ENCODE measurements at places on chromosomes 7 and 10.

GRCh38 chr7:111931016-111931517 lies 275.1 kb downstream of the DOCK4 start:
- DNase-seq: peak; percentile 73

DNA sequence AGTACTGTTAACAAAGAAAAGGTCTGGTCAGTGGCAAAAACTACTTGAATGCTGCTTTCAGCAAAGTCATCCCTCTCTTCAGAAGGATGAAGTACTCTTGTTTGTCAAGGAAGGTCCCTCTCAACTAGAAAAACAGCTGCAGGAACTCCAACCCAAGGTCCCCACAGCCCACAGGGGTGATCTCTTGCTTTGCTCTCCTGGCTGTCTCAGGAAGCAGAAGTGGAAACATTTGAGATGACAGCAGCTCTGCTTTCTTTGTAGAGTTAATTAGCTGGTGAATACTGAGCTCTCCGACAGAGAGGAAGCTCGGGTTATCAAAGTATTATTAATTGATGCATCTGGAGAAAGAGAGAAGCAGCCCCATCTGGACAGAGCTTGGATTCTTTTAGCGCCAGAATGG lies 25.4 kb upstream of the LRGUK start:
- no peak for DNase-seq

GRCh38 chr7:125927556-125927955 lies 997.9 kb upstream of the POT1 start:
- DNase-seq: no peak

GRCh38 chr7:94658826-94659225 lies 2.9 kb upstream of the SGCE start:
- no peak for DNase-seq

- peak; percentile 26 for DNase-seq
Observed at GRCh38 chr7:132998763-132999162, 83.1 kb downstream of the CHCHD3 start.

GRCh38 chr10:78178940-78179339 lies 145.3 kb downstream of the RPS24 start:
- DNase-seq: peak; percentile 27

GRCh38 chr10:63382066-63382465 lies 83.7 kb downstream of the JMJD1C start:
- no peak for DNase-seq

GRCh38 chr7:21767300-21767900 lies 178.3 kb downstream of the CDCA7L start:
- DNase-seq: peak; percentile 85

DNA sequence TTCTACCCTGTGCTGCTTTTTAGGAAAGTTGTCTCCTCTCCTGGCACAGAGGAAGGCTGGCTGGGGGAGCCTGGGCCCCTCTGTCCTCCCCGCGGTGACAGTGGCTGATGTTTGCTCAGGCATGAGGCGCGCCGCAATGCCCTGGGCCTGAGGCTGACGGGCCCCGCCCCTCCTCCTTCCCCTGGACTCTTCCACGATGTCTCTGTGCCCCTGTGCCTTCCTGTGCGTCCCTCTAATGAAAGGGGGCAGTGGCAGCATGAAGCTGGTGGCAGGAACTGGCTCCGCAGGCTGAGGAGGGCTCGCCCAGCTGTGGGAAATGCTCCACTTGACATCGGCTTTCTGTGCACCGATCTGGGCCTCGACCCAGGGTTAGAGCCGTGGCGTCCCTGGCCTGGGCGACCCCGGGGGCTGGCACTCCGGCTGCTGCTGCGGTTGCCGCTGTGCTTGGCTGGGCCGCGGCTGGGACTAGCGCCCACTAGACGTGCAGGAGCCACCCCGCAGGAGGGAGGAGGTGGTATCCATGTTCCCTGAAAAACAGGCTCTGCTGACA lies 67.9 kb downstream of the ZNF680 start:
- no peak for DNase-seq

DNA sequence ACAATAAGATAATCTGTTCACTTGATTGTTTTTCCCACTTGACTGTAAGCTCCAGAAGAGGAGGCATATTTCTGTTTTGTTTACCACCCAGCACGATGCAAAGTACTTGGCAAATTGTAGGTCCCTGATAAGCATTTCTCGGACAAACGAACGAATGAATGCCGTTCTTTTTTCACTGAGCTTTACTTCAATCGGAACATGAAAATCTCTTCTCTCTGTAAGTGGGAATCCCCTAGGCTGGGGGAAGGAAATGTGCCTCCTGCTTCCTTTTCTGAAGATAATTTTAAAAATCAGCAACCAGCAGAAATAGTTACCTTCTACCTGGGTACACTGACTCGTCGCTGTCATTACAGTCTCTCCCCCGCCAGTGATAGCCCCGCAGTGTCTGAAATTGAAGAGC lies 102.9 kb downstream of the AOAH start:
- DNase-seq: no peak

DNA sequence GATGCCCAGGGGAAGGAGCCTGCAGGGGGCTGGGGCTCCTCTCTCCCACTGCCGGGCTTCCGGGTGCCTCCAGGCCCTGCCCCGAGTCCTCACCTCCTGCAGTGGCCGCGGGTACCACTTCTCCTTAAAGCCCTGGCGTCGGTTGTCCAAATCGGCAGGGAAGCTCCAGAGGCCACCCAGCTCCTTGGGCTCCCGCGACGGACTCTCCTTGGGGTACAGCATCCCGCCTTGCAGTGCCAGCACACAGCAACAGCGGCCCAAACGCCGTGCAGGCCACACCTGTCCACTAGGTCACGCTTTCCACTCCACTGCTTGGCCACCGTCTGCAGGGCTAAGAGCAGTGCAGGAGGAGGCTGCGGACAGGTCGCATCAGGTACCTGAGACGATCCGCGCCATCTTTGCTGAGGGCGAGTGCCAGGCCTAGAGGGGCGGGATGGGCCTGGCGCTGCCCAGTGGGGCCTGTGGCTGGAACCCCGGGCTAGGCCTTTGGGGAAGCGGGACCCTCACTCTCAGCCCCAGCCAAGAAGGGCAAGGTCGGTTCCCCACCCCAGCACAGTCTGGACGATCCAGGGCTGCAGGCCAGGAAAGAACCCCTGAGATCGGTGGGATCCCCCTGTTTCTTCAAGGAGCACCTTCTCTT lies 47.7 kb upstream of the ZNF479 start:
- DNase-seq: no peak

- peak; percentile 88 for DNase-seq
Observed at GRCh38 chr10:15106352-15107013, 9.3 kb downstream of the RPP38 start.

DNA sequence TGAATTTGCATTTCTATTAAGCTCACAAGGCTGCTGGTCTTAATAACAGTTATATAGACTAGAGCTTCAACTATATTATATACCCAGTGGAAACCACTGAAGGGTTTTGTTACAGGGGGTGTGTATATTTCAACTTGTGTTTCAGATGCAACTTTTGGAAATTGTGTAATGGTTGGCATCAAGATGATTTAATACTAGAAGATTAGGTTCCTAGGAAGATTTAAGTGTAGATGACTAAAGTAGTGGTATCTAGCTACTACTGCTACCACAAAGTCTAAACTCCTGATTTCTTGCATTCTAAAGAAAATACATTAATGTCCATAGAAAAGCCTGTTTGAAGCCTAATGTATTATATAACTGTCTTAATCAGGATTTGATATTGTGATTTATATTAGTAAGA lies 30.2 kb downstream of the AHR start:
- DNase-seq: no peak

- DNase-seq: no peak
Observed at GRCh38 chr7:378551-379455, 88.8 kb downstream of the FOXL3 start.

- no peak for DNase-seq
Observed at GRCh38 chr7:26085771-26086170, 66.2 kb upstream of the NFE2L3 start.

DNA sequence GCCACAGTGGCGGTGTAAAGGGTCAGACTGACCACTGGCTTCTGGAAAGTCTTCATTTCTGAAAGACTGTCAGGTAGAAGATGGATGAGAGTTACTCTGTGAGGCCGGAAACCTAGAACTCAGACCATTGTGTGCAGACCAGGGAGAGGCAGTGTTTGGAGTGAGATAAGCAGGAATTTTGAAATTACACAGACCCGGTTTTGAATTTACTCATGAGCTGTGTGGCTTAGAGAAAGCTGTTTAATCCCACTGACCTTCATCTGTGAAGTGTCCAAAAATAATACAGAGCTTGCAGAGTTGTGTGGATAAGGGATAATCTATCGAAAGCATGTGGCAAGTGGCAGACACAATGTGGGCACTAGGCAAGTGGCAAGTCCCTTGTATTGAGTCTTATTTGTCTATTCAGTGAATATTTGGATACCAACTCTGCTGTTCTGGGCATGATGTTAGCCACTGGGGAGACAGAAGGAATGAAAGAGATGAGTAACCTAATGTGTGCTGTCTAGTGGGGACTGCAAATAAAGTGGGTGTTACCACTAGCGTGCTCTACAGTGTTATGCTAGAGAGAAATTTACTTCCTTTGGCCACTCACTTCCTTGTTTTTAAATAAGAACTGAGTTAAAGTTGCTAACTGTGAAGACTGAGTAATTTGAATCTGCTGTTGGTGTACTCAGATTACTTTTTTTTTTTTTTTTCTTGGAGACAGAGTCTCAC lies 69.4 kb downstream of the KIAA1217 start:
- no peak for DNase-seq

- DNase-seq: peak; percentile 44
Observed at GRCh38 chr10:36345807-36346206, 703.7 kb upstream of the FZD8 start.

DNA sequence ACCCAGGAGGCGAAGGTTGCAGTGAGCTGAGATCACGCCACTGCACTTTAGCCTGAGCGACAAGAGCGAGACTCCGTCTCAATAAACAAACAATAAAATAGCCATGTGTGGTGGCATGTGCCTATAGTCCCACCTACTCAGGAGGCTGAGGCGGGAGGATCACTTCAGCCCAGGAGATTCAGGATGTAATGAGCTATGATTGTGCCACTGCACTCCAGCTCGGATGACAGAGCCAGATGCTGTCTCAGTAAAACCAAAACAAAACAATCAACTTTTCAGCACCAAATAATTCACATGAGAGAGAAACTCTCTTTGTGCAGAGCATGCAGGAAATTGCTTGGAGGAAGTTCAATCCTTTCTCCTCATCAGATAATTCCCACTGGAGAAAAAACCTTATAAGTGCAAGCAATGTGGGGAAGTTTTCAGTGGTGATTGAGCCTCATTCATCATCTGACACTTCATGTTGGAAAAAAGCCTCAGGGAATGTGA lies 13.4 kb upstream of the FIS1 start:
- no peak for DNase-seq

- no peak for DNase-seq
Observed at GRCh38 chr10:35639021-35639727, 2.9 kb downstream of the FZD8 start.

- peak; percentile 59 for DNase-seq
Observed at GRCh38 chr7:148941598-148942275, 57.6 kb upstream of the EZH2 start.

- peak; percentile 15 for DNase-seq
Observed at GRCh38 chr7:120337308-120337907, 64.4 kb downstream of the KCND2 start.

GRCh38 chr7:158680754-158681153 lies 23.9 kb downstream of the NCAPG2 start:
- no peak for DNase-seq

GRCh38 chr10:69088801-69089501 lies 1.0 kb downstream of the SRGN start:
- peak; percentile 80 for DNase-seq

GRCh38 chr7:124366118-124366517 lies 333.3 kb upstream of the TMEM229A start:
- no peak for DNase-seq

DNA sequence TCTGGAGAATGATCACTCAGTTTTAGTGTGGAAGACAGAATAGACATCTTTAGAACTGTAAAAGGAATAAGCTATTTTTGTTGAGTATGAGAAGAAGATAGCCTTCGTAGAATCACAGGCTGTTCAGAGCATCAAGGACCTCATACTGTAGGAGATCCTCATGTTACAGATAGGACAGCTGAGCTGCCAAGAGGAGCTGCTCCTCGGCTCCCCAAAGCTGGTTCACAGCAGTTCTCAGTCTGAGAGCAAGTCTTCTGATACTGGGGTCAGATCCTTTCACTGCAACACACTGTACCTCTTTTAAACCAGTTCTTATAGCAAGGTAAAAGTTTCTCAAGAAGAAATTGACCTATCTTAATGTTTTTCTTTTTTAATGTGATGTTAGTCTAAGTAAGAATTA lies 17.1 kb downstream of the CCNY start:
- DNase-seq: no peak

DNA sequence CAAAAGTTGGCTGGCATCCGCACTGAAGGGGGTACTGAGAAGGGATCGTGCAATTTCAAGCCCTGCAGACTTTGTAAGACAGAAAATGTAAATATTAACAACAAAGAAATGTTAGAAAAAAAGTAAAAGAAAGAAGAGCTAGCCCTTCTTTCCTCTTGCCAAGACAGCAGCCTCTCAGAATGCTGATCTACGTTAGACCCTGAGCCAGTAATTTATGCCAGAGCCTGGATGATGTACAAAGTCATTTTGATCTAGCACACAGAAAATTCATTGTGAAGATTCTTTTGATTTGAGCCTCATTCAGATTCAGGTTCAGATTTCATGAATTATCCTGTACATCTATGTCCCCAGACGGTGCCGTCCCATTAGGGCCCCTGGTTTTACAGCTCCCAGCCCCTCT lies 105.2 kb downstream of the PRKCQ start:
- DNase-seq: no peak

DNA sequence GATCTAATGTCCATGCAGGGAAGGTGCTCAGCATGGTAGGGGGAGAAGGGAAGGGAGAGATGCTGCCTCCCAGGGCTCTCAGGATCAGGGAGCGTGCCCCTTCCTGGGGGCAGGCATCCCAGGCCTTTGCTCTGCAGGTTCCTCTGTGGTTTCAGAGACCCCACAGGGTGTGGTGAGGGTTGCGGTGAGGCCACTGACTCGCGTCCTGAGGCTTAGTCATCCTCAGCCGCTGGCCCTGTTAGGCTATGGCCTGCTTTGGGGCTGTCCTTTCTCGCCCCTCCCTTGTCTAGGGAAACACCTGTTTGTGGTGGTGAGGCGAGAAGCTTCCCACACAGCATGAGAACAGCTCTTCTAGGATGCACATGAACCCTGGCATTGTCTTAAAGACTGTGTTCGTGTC lies 558.3 kb upstream of the FOXK1 start:
- no peak for DNase-seq

DNA sequence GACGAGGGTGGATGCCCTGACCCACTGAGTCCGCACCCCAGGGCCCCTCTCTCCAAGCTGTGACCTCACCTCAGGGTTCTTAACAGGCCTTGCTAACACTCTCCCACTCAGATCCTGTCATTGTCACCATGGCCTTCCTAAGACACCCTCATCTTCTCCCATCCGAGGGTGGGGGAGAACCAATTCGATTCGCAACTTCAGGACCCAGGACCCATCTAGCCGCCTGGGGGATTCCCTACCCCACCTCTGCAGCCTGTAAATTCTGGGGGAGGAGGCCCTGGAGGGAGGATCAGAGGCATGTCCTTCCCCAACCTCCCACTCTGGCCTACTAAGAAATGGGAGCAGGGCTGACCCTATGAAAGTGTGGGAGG lies 17.4 kb downstream of the TRIM8 start:
- no peak for DNase-seq

GRCh38 chr7:120052884-120053382 lies 220.0 kb upstream of the KCND2 start:
- peak; percentile 89 for DNase-seq

Data from choroid plexus epithelial cell (primary cell).